Stimulated activated CD4-positive, alpha-beta T cell treated with anti-CD3 and anti-CD28 coated beads, Interleukin-1b, Interleukin-23, amount 100 ng/mL, for 24 hours (primary cell): ENCODE measurements at places on chromosomes 12 and 14.
A peak's percentile ranks its signal among the peaks of the same experiment; 100 is the strongest.

GRCh38 chr12:39239490-39240486 is 203.1 kb downstream of the KIF21A start:
- no peak for DNase-seq

DNA sequence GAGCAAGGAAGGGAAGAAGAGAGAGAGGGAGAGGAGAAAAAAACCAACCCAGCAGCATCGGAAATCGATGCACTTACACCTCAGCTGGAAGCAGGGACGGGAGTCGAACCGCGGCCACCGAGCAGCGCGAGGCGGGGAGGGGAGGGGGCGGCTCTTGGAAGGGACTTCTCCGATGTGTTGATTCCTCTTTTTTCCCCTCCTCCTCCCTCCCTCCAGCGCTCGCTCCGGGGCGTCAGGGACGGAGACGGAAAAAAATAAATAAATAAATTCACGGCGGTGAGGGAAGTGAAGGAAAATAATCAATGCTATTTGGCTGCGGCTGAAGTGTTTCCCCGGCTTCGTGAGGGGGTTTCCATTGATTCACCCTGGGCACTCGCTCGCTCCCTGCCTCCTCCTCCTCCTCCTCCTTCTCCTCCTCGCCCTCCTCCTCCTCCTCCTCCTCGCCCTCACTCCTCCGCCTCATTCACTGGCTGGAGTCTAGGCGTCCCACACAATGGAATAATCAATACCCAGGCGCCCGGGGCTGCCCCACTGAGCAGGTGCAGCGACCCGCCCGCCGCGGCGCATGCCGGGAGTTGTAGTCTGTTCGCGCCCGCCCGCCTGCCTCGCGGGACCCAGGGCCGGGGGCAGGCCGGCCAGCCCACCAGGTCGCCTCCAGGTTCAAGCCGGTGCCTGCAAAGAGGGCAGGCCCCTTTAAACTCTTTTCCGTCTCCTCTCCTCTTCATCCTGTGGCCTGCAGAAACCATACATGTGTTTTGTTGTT is at the start of gene ZFHX2:
Gene ZFHX2, minus strand, starts transcription at position 500 of the 763 bp plus-strand sequence. CDS start 16,440 bp downstream, outside the sequence.
- DNase-seq, result peak; percentile 75

GRCh38 chr12:30135776-30136175 is 352.0 kb upstream of the TMTC1 start:
- DNase-seq, result no peak

- no peak for DNase-seq
These were observed 2.6 kb upstream of the ACOT4 start for GRCh38 chr14:73589116-73589515.

DNA sequence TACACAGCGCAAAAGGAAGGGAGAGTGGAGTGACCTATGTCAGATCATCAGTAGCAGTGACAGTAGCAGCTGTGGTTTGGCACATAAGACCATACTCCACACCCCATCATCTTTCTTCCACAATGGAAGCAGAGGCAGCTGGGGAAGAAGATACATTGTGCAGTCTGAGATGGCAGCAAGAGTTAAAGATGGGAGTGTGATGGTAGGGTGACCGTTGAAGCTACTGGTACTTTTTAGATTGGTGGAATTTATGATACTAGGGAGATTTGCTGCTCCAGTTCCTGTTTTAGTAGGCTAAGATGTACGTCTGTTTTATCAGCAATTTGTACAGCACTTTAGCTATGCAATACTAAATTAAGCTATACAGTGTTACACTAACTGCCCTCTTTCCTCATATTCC is 291.0 kb downstream of the FUT8 start:
- DNase-seq, result no peak

- DNase-seq, result no peak
These were observed 83.9 kb downstream of the BMP4 start for GRCh38 chr14:53872681-53873089.

GRCh38 chr14:102557434-102558226 is 34.8 kb upstream of the RCOR1 start:
- DNase-seq, result no peak

DNA sequence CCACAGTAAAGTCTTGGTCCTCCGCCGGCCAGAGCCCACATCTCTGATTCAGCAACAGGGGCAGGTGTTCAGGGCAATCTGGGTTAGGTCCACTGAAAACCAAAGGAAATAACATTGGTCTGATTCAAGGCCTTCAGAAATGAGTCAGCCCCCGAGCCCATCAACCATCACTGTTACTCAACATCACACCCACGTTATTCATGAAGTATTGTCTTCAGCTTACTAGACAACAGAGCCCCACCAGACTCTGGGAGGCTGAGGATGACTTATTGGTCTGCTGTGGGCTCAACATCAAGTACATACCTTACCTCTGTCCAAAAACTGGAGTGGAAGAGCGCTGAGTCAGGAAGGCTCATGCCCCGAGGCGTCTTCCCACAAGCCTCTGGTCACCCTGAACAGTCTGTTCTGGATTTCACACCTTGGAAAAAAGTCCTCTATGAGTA is 97.5 kb downstream of the ZFP36L1 start:
- no peak for DNase-seq
